ENCODE measurements at places on chromosomes 5 and 9.
A peak's percentile ranks its signal among the peaks of the same experiment; 100 is the strongest.

- no peak for DNase-seq
Observed at GRCh38 chr5:115490596-115490995, 54.0 kb downstream of the FEM1C start.

DNA sequence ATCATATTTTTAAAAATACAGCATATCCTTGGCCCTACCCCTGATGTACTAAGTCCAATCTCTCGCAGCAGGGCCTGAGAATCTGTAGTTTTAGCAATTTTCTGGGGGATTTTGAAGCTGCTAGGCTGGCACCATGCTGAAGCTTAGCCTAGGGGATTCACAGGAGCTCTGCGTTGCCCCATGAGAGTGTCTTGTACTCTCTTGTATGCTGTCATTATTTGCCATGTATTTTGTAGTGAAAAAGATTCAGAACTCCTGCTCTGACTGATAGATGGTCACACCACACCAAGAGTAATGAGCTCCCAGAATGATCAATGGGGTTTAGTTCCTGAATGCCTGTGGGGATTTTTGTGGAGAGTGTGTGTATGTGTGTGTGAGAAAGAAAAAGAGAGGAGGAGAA, 20.7 kb upstream of the TRMT10B start:
- DNase-seq: no peak

GRCh38 chr5:107765805-107766063, 95.0 kb upstream of the EFNA5 start:
- no peak for DNase-seq

GRCh38 chr5:141437221-141437620, 6.9 kb downstream of the PCDHGA12 start:
- DNase-seq: peak; percentile 37

GRCh38 chr9:76926846-76927245, 20.9 kb upstream of the PRUNE2 start:
- peak; percentile 1 for DNase-seq

- peak; percentile 8 for DNase-seq
Observed at GRCh38 chr9:99398241-99398640, 176.2 kb downstream of the SEC61B start.

GRCh38 chr5:163658702-163659567, 153.5 kb downstream of the MAT2B start:
- no peak for DNase-seq

DNA sequence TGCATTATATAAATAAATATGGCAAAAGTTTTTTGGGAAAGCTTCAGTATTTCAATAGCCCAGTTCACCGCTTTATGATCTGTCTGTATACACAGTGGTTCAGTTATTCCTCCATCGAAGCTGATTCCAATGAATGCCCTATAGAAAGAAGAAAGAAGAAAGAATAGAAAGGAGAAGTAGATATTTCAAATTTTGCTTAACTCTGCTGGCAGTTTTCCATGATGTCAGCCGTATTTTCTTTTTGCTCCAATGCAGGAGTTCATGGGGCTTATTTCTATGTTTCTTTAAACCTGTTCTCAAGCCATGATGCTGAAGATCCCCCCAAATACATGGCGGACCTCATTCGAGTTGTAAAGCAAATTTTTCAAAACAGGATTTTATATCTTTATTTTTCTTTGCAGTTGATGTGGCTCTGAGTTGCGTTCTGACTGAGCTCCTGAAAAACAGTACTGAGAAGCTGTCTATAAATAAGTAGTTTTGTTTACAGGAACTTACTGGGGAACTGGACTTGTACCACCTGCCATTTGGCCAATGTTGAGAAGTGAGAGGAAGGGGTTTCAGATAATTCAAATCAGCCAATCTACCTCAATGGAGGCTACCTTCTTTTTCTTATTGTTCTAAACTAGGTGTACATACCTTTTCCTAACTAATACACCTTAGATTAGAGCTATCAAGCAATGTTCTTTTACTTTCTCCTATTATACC, 418.5 kb upstream of the MEF2C start:
- no peak for DNase-seq

DNA sequence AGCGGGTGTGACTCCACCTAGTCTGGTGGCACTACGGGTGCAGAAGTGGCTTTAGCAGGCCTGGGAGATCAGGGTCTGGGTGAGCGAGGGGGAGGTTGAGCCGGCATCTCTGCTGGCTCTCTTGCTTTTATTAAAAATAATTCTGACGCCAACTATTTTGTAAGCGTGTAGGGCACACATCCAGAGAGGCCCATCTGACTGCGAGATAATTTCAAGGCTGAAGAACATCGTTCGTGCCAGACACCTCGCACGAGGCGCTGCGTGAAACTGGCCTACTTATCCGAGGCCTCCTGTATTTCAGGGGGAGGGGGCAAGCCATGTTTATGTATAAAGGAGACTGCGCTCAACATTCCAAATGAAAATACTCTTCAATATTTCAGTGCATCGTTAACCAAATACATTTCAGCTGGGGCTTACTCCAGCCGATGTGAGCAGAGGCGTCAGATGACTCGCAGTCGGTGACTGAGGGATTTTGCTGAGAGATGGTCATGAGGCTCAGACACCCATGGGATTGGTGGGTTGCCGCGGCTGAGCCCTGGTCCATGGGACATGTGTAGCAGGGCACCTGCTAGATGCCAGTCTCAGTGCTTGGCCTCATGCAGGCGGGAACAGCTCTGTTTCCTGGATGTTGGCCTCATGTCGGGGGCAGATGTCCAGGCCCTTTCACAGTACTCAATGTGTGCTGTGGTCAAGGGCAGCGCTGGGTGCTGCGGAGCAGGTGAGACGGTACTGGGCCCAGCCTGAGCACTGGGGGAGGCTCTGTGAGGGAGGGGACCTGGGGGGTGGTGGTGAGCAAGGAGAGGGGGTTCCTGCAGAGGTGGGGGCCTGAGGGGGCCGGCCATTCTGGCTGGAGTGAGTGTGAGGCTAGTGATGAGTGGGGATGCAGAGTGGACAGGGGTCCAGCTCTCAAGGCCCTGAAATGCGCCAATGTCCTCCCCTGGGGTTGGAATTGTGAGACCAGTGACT, 201.5 kb downstream of the DAB2IP start:
- DNase-seq: no peak

DNA sequence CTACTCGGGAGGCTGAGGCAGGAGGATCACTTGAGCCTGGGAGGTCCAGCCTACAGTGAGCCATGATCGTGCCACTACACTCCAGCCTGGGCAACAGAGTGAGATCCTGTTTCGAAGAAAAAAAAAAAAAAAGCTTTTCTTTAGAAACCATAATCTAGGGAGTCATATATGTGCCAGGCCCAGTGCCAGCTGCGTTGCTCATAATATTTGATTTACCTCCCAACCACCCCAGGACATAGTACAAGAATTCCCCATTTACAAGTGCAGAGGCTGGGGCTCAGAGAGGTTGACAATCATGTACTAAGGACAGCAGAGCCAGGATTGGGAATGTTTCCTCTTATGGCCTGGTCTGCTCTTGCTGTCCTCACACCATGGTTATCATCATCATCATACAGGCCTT, 25.1 kb upstream of the TRIM14 start:
- DNase-seq: no peak

DNA sequence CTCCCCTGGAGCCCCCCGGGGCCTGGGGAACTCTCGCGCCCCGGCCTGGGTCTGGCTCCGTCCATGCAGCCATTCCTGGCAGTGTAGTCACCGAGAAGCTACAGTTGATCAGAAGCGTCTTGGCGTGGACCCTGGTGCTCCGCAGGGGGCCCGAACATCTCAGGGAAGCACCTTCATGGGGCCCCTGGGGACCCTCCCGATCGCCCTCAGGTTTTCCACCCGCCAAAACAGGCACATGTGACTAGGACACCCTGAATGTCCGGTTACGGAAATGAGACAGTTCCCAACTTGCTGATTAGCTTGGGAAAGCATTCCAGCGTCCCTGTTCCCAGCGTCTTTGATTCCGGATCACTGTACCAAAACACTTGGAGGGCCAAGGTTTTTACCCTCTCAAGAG, 472 bp downstream of the FBXO4 start:
- DNase-seq: peak; percentile 71

- no peak for DNase-seq
Observed at GRCh38 chr9:2362150-2362549, 259.4 kb upstream of the VLDLR start.

DNA sequence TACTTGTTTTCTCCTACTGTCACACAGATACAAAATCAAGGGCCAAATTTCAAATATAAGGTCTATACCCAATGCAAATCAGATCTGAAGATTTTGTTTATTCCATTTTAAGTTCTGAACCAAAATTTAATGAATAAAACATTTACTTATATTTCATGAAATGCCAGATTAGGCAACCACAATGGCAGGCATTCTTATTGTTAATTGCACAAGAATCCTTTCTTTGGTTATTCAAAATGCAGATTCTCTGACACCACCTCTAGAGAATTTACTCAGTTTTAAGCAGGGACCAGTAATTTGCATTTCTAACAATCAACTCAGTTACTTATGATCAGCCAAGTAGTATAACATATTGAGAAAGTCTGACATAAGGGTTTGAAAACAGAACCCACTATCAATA, 972.4 kb upstream of the ACO1 start:
- no peak for DNase-seq

GRCh38 chr5:119274767-119275130, 81.1 kb upstream of the TNFAIP8 start:
- peak; percentile 83 for DNase-seq

GRCh38 chr5:44160369-44160768, 228.9 kb downstream of the FGF10 start:
- DNase-seq: no peak

DNA sequence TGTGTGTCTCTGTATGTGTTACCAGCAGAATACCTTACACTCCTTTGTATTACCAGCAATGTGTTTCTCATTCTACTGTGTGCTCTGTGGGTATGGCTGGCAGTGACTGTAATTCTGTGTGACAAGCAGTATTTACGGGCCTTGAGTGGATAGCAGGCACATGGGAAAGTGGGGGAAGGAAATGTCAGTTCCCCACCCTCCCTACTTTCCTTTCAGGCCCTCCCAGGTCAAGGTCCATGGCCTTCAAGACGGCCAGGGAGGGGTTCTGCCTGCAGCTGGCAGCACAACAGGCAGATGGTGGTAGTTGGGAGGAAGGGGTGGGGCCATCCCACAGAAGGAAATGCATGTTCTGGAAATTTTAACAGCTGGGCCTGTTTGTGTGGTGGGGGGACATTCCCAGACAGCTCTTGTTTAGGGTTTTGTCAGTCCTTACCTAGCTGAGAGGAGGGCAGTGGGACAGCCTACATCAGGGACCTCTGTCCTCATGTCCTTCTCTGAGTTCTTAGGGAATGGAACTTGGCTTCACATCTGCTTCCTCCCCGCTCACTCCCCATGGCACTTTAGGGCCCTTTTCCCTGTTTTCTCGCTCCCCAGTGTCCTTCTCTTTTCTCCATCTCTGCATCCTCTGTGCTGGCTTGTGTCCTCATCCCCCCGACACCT, 14.6 kb upstream of the TNIP1 start:
- DNase-seq: peak; percentile 27

DNA sequence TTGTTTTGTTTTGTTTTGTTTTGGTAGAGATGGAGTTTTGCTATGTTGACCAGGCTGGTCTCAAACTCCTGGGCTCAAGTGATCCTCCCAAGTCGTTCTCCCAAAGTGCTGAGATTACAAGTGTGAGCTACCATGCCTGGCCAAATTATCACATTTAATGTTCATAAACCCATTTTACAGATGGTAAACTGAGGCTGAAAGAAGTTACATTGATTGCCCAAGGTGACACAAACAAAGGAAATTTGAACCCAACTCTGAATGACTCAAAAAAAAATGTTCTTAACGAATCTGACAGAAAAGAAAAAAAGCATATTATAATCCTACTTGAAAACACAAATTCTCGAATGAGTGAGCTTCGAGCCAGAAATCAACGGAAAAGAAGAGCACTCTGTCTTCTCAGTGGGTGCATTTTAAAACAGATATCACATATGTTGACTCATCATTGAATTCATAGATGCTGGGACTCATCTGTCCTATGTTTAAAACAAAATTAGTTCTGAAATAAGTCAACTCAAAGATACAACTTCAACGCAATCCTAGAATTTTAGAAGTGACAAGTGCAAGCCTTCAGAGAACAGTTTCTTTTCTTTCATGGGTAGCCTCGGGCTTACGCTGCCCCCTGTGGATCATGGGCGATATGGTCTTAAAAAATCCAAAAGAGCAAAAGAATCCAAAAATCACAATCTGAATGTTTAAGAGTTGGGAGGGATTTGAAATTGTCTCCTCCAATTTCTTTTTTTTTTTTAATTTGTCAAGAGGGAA, 28.4 kb downstream of the TIMD4 start:
- DNase-seq: no peak

DNA sequence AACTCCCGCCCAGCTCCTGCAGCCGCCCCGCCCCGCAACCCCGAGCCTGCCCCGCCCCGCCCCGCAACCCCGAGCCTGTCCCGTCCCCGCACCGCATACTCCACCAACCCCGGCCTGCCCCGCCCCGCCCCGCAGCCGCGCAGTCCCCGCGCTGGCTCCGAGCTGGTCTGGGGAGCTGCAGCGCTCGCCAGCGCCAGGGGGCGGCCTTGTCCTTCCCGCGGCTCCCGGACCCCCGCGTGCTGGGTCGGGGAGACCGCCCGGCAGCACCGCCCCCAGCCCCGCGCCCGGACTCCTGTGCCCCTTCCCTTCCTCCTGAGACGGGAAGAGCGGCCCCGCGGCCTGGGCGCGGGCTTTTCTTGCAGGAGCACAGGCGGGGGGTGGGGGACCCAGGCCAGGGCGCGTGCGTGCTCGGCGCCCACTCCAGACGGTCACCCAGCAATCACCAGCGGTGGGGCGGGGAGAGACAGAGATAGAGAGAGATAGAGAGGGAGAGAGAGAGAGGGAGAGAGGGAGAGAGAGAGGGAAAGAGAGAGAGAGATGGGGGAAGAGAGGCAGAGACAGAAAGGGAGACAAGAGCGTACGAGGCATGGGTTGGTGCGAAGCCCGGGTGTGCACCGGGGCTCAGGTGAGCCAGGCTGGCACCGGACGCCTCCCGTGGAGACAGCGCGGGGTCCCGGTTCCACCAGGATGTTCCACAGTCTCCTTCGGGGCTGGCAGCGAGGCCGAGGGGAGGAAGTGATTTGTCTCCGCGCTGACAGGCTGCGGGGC, 14.7 kb upstream of the TMEM250 start:
- DNase-seq: peak; percentile 31

DNA sequence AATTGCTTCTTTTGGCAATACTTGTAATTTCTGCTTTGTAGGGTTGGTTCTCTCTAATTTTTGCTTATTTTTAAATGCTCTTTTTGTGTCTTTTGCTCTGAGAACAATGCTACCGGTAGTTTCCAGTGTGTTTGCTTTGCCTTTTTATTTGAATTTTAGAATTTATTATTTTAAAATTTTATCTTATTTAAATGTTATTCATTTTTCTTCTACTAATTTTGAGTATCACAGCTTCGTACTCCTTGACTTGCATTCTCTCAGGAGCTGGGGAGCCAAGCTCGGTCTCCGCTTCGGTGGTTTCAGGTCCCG, 45.9 kb downstream of the ANXA2R start:
- DNase-seq: no peak

DNA sequence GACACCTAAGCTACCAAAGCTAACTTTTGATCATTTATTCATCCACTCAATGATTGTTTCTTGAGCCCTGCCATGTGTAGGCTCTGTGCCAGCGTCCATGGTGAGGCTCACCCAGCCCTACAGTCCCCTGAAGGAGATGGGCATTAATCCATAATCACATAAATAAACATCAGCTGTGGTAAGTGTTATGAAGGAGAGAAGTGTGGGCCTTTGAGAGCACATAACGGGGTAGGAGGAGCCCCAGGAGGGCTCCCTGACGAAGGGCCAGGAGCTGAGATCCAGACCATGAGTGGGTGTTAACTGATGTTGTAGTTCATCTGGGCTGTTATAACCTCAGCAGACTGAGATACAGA, 53.9 kb upstream of the AFAP1L1 start:
- DNase-seq: no peak
